ENCODE measurements at places on chromosomes 13 and 19. TPM values are rescaled to one million over a fixed set of nuclear protein-coding genes. Genes with fewer than 3 reads are reported as not detected.

GRCh38 chr13:103539265-103539664 lies 473.0 kb upstream of the SLC10A2 start:
- no peak for DNase-seq

- DNase-seq: no peak
Observed at GRCh38 chr13:30145709-30146367, 161.5 kb downstream of the KATNAL1 start.

DNA sequence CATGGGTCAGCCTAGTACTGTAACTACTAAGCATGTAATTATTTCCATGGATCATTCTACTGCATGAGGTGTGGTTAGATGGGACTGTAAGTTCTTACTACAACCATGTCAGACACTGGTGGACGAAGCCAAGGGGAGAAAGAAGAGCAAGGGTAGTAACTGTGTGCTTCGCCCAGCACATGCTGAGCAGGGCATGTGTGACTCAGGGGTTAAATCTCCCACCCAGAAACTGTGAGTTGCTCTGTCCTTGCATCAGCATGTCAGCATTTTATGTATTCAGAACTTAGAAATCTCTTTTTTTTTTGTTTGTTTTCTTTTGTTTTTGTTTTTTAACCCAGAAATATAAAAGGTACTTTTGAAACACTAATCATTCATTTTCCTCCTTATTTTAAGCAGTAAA lies 436.6 kb upstream of the KLF12 start:
- no peak for DNase-seq

DNA sequence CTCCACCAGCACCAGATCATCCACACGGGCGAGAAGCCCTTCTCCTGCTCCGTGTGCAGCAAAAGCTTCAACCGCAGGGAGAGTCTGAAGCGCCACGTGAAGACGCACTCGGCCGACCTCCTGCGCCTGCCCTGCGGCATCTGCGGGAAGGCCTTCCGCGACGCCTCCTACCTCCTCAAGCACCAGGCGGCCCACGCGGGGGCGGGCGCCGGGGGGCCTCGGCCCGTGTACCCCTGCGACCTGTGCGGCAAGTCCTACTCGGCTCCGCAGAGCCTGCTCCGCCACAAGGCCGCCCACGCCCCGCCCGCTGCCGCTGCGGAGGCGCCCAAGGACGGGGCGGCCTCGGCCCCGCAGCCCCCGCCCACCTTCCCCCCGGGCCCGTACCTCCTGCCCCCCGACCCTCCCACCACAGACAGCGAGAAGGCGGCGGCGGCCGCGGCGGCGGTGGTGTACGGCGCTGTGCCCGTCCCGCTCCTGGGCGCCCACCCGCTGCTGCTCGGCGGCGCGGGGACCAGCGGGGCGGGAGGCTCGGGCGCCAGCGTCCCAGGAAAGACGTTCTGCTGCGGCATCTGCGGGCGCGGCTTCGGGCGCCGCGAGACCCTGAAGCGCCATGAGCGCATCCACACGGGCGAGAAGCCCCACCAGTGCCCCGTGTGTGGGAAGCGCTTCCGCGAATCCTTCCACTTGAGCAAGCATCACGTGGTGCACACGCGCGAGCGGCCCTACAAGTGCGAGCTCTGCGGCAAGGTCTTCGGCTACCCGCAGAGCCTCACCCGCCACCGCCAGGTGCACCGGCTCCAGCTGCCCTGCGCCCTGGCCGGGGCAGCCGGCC lies 9.4 kb downstream of the ZNF784 start:
- no peak for DNase-seq

DNA sequence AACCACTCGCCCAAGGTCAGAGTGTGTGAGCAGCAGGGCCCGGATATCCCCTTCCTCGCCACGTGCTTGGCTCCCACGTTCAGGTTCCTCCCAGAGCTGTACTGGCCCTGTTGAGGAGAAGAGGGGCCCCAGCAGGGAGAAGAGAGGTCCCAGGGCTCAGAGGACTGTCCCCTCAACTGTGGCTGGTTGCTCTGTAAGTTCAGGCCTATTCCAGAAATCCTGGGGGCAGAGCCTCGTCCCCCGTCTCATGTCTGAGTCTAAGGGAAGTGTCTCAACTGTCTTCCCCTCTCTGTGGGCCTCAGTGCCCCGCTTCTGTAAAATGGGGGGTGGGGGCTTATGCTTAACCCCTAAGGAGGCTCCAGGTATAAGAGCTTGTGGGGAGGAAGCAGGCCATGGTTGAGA lies 3.9 kb downstream of the PPP5C start:
- no peak for DNase-seq

DNA sequence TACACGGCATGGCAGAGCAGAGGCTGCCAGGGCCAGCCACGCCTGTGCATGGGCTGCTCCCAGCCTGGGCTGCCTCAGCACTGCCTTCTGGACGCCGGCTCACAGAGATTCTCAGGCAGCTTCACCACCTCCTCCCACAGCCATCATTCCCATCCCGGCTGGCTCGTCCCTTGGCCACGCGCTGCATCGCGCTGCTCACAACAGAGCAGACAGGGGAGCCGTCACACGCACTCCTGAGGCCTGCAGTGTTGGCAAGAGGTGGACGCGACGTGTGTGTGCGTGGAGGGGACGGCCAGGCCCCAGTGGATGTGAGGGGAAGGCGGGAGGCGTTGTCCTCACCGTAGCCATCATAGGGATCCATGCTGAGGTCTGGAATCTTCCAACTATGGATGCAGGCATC lies 7.6 kb upstream of the PRKD2 start:
- peak; percentile 48 for DNase-seq

DNA sequence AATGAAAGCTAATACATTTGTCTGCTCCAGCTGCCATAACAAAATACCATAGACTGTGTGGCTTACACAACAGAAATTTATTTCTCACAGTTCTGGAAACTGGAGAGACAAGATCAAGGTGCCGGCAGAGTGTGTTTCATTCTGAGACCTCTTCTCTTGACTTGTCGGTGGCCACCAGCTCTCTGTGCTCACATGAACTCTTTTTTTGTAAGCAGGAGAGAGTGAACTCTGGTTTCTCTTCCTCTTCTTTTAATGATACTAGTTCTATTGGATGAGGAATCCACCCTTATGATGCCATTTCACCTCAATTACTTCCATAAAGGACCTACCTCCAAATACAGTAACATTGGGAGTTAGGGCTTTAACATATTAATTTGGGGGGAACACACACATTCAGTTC lies 11.7 kb downstream of the KCTD12 start:
- DNase-seq: no peak

GRCh38 chr13:30421093-30422053 lies 920 bp upstream of the UBE2L5 start:
- peak; percentile 87 for DNase-seq

DNA sequence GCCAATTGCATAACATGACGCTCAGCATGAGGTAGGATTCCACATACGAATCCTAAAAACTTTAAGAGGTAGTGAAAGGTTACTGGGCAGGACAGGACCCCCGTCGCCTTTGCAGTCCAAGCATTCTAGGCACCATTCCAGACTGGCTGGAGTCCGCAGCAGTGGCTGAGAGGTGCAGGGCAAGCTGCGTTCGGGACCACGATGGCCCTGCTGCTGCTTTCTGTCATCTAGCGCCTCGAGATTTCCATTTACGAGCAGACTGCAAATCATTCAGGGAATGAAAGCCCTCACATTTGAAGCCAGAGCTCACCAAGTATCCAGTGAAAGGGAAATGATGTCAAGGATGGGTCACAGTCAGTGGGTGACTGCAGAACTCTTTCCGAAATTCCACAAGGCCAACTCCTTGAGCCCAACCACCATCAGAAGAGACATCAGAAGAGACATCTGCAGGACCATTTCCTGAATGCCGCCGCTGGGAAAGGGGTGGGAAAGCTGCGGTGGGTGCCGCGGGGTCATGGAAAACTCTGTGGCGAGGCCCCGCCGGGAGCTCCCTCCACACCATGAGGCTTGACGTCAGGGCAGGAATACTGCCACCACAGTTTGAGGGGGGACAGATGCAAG lies 88.3 kb downstream of the COL4A1 start:
- no peak for DNase-seq

DNA sequence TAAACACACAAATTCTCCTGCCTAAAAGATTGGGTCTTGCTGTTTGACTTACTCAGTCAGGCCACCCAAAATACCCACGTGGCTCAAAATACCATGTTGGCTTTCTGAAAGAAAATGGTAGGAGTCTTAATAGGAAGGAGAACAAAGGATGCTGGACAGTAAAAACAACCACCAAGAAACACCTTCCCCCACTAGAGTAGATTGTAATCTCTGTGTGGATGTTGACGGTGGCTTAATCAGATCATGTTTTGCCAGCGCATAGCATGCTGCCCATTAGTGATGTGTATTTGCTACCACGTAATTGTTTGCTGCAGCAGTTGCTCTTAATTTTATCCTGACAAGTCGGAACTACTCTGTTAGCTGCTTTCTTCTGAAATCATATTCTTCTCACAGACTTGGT lies 1229.3 kb upstream of the SLC10A2 start:
- DNase-seq: no peak

DNA sequence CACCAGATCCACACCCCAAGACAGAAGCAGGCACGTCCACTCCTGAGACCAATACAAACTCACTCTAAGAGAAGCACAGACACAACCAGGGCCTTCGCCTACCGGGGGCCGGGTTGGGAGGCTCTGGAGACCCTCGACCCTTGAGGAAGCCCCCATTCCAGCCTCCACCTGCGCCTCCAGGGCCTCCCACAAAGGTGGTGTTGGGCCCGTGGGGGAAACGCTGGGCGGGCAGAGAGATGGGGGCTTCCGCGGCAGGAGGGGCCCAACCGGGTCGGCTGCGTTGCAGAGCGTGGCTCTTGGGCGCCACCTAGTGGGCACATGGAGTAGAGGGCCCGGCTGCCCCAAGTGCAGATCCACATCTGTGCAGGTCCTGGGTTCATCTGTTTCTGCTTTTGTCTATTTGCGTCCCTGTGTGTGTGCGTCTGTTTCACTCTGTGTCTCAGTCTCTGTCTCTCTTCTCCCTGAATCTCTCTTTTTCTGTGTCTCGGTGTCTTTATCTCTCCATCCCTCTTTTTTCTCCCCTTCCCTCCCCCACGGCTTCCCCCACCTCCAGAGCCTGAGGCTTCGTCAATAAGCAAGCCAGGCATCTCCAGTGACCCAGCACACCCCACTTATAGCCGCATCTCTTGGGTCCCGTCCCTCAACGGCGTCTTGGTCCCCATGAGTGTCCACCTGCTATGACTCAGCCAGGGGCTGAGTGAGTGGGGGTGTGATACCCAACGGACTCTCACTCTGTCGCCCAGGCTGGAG lies 10.5 kb upstream of the TINCR start:
- peak; percentile 81 for DNase-seq

- DNase-seq: no peak
Observed at GRCh38 chr13:103236213-103236612, 170.0 kb upstream of the SLC10A2 start.

DNA sequence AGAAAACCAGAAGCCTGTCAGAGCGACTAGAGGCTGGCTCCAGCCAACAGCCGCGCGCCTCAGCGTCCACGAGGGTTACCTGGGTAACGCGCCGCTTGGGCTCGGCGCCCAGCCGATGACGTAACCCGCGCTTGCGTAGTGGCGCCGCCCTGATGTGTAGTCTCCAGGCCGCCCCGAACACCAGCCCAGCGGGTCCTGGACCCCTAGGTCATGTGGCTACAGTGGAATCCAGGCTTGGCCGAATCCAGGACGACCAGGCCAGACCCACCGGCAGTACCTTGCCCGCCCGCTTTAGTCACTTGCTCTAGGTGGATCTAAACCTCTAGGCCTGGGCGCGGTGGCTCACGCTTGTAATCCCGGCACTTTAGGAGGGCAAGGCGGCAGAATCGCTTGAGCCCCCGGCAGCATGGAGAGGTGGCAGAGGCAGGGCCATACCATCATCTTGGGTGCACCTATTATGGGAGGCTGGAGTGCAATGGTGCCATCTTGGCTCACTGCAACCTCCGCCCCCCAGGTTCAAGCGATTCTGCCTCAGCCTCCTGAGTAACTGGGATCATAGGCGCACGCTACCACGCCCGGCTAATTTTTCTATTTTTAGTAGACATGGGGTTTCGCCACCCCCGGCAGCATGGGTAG lies 7.2 kb upstream of the ZNF606 start:
- peak; percentile 92 for DNase-seq

GRCh38 chr19:19434483-19435045 lies 29.1 kb downstream of the GATAD2A start:
- DNase-seq: no peak

DNA sequence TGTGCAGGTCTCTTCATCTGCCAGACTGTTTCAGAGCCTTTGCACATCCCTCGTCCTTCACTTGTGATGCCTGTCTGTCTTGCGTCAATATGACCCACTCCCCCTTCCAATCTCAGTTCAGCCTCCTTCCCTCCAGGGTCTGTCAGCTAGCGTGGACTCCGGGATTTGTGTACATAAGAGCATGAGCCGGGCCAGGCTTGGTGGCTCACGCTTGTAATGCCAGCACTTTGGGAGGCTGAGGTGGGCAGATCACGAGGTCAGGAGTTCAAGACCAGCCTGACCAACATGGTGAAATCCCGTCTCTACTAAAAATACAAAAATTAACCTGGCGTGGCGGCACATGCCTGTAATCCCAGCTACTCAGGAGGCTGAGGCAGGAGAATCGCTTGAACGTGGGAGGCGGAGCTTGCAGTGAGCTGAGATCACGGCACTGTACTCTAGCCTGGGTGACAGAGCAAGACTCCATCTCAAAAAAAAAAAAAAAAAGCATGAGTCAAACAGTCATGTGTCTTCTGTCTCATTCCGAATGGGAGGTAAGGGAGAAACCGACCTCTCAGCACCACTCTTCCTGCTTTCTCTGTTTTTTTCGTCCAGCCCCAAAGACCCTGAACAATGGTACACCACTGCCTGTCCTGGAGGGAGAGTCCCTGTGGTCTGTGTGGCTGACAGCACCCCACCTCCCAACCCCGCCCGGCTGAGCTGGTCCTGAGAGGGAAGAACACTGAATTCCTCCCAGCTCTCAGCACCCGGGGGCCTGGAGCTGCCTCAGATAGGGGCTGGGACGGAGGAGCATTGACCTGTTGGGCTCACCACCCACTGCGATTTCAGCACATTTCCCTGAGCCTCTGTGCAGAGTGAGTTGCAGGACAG lies 2.4 kb upstream of the SIGLEC9 start:
- peak; percentile 48 for DNase-seq

DNA sequence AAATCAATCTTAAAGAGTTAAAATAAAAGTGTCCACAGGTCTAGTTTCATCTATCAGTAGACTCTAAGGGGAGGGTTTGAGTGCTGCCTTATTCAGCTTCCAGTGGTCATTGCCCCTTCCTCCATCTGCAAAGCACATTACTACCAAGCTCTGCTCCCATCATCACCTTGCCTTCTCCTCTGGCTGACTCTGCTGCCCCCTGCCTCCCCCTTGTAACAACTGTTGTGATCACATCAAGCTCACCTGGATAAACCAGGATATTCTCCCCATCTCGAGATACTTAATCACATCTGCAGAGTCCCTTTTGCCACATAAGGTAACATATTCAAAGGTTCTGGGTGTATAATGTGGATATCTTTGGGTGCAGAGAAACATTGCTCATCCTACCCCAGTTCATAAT lies 43.3 kb upstream of the GPC6 start:
- DNase-seq: no peak

Gene CLDND2
- 1.3 TPM for total RNA-seq

Gene RFPL4A
- not detected for total RNA-seq

Gene CALR3
- not detected for total RNA-seq

Gene RNF6
- 35.8 TPM for total RNA-seq

Gene TIMM50
- total RNA-seq: 52.6 TPM

Gene LGALS4
- total RNA-seq: 2,367 TPM

Gene KCNRG
- 0.66 TPM for total RNA-seq

Gene B3GNT3
- total RNA-seq: 205 TPM

Gene RASGRP4
- 2.3 TPM for total RNA-seq

Gene CFAP97D2
- total RNA-seq: not detected

All from mucosa of descending colon (tissue), 3 donors.